ENCODE measurements at places on chromosomes 4 and X. TPM values are rescaled to one million over a fixed set of nuclear protein-coding genes. Genes with fewer than 3 reads are reported as not detected.

The HS6ST2 gene
- not detected for total RNA-seq

The LRAT gene
- not detected for total RNA-seq

The STATH gene
- not detected for total RNA-seq

The CCDC160 gene
- not detected for total RNA-seq

The AMBN gene
- total RNA-seq: not detected

DNA sequence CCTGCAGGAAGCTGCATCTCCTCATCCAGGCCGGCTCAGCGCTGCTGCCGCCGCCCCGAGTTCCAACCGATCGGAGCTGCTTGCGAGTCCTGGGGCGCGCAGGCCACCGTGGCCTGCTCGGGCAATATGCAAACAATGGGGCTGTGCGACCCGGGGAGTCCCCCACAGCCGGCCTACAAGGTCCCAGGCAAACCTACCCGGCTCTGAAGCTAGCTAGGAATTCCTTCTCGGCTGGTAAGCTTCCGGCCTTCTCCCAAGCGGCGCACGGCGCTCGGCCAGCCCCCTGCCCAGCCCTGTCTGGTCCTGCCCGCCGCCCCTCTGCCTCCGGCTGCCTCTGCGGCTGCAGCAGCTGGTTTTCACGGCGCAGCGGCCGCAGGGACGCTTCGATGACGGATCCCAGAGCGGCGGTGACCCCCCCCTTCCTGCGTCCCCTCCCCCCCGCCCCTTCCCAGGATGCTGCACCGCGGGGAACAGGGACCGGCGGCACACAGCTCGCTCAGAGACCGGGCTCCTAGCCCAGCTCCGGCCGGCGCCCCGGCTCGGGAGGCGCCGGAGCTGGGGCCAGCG, 59.4 kb downstream of the TSC22D3 start:
- peak; percentile 38 for DNase-seq
- H3K36me3 ChIP-seq: peaks cover 7% of the 10 kb centered on the region
- H3K27ac ChIP-seq: peak overlapping the region; percentile 89

DNA sequence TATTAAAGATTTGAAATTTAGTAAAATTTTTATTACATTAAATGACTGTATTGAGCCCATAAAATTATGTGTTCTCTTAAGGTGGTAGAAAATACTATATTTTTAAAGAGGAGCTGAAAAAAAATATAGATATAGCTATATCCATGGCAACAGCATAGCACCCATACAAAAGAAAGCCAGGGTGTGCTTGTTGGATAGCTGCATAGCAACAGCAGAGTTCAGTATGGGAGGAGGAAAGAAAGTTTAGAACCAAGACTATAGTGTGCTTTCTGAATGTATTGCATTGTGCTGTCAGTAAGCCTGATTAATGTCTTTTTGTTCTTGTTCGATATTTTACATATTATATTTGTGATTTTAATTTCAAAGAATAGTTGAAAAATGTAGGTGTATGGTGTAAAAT, 78.4 kb downstream of the GRID2 start:
- H3K4me1 ChIP-seq: no peaks in the 10 kb centered on the region
- H3K27ac ChIP-seq: no peak overlapping the region
- no peaks in the 10 kb centered on the region for H3K36me3 ChIP-seq
- H3K4me3 ChIP-seq: no peak overlapping the region
- H3K27me3 ChIP-seq: no peaks in the 10 kb centered on the region

DNA sequence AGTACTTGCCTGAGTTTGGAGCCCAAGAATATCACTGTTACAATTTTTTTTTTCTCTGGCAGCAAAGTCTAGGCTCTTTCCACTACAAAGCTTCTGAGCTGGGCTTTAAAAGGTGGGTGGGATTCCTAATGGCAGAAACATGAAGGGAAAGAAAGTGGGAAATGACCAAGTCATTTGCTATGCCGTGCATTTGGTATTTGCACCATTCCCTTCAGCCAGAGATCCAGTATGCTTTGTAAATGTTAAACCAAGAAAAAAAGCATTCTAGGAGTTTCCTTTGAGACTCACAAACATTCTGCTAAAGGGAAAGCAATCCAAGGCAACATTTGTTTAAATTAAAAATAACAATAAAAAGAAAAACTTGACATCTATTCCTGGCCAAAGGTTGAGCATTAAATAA, 451.2 kb downstream of the RAB28 start:
- H3K4me3 ChIP-seq: no peak overlapping the region
- H3K27me3 ChIP-seq: no peaks in the 10 kb centered on the region
- no peak for DNase-seq
- H3K4me1 ChIP-seq: no peaks in the 10 kb centered on the region
- no peaks in the 10 kb centered on the region for H3K36me3 ChIP-seq
- H3K27ac ChIP-seq: no peak overlapping the region

- DNase-seq: no peak
- H3K4me3 ChIP-seq: no peak overlapping the region
- no peaks in the 10 kb centered on the region for H3K36me3 ChIP-seq
- H3K4me1 ChIP-seq: no peaks in the 10 kb centered on the region
- no peak overlapping the region for H3K27ac ChIP-seq
- H3K27me3 ChIP-seq: no peaks in the 10 kb centered on the region
These were observed 1088.8 kb downstream of the ADGRL3 start for GRCh38 chr4:62288808-62289541.

DNA sequence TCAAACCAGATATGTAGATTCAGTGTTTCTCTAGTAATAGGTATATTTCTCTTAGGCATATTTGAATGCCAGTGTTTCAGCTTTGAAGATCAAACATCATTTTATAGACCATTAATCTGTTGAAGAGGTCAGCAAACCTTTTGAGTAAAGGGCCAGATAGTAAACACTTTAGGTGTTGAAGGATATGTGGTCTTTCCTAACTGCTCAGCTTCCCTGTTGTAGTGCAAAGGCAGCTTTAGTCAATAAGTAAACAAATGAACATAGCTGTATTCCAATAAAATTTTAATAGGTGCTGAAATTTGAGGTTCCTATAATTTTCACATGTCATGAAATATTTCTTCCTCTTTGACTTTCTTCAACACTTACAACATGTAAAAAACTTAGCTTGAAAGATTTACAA, 201.6 kb downstream of the ADGRL3 start:
- no peaks in the 10 kb centered on the region for H3K4me1 ChIP-seq
- DNase-seq: no peak
- no peaks in the 10 kb centered on the region for H3K27me3 ChIP-seq
- no peak overlapping the region for H3K4me3 ChIP-seq

GRCh38 chr4:86892636-86892960, 376 bp upstream of the C4orf36 start:
- H3K27me3 ChIP-seq: peaks cover 25% of the 10 kb centered on the region
- H3K36me3 ChIP-seq: no peaks in the 10 kb centered on the region
- H3K4me3 ChIP-seq: peak overlapping the region; percentile 76
- no peak overlapping the region for H3K27ac ChIP-seq
- no peak for DNase-seq

GRCh38 chrX:110374559-110374958, 15.9 kb downstream of the RTL9 start:
- H3K4me1 ChIP-seq: no peaks in the 10 kb centered on the region
- no peak overlapping the region for H3K27ac ChIP-seq
- H3K36me3 ChIP-seq: no peaks in the 10 kb centered on the region
- no peak overlapping the region for H3K4me3 ChIP-seq
- H3K27me3 ChIP-seq: peaks cover 4% of the 10 kb centered on the region
- DNase-seq: no peak

DNA sequence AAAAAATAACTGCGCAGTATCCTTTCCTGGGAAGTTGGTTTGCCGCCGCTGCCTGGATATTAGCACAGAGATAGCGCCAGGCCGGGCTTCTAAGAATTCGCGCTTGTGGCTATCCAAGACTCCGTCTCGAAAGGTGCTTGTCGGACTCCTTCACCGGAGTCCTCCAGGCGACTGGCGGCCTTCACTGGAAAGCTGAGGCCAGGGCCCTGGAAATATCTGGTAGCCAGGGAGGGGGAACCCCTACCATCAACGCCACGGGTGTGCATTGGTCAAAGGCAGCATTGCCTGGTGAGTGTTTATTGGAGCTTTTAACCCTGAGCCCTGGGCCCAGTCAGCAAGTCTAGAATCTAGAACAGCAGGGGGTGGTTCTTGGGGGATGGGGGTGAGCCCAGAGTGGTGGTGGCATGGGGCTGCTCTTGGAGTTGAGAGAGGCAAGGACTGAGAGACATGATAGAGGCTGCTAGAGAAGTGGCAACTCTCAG, 577 bp upstream of the PIM2 start:
- peaks cover 18% of the 10 kb centered on the region for H3K36me3 ChIP-seq
- no peak for DNase-seq
- no peaks in the 10 kb centered on the region for H3K27me3 ChIP-seq
- peak overlapping the region; percentile 97 for H3K4me3 ChIP-seq
- peaks cover 31% of the 10 kb centered on the region for H3K4me1 ChIP-seq
- H3K27ac ChIP-seq: peak overlapping the region; percentile 93

GRCh38 chr4:159283696-159284095, 180.8 kb downstream of the RAPGEF2 start:
- peaks cover 3% of the 10 kb centered on the region for H3K36me3 ChIP-seq
- no peaks in the 10 kb centered on the region for H3K27me3 ChIP-seq
- DNase-seq: no peak
- H3K4me1 ChIP-seq: peaks cover 1% of the 10 kb centered on the region

- no peaks in the 10 kb centered on the region for H3K36me3 ChIP-seq
- H3K27ac ChIP-seq: no peak overlapping the region
- no peak overlapping the region for H3K4me3 ChIP-seq
- no peaks in the 10 kb centered on the region for H3K27me3 ChIP-seq
- peaks cover 18% of the 10 kb centered on the region for H3K4me1 ChIP-seq
These were observed 154.6 kb upstream of the RPS6KA3 start for GRCh38 chrX:20421275-20421674.

DNA sequence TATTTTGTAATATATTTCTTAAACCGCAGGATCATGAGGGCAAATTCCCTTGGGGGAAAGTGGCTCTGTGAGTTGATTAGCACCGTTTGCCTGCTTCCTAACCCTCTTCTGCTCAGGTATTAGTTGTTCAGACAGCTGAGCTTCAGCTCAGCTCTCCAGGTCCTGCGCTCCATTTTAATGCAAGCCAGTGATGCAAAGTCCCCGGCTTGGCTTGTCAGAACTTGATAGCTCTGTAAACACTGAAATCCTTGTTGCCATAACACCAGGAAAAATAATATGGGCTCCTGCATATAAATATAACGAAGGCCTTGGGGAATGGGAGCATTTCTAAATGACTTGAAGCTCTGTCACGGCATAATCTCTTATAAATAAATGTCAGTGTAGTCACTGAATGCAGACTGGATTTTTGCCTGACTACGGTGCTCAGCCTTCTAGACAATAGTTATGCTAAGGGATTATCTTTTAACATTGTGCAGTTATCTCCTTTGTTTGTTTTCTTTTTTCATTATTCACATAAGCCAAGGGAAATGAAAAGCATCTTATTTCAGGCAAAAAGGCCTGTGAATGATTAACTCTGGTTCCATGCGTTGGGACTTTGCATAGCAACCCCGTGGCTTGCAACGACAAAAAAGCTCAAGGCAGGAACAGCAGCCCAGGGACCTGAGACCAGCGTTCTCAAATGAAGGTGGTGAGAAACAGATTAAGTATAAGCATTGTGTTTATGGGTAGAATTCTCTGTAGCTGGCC, 253.2 kb downstream of the SPRY1 start:
- H3K36me3 ChIP-seq: peaks cover 7% of the 10 kb centered on the region
- H3K4me3 ChIP-seq: no peak overlapping the region
- no peak for DNase-seq
- H3K27me3 ChIP-seq: no peaks in the 10 kb centered on the region
- peaks cover 17% of the 10 kb centered on the region for H3K4me1 ChIP-seq

DNA sequence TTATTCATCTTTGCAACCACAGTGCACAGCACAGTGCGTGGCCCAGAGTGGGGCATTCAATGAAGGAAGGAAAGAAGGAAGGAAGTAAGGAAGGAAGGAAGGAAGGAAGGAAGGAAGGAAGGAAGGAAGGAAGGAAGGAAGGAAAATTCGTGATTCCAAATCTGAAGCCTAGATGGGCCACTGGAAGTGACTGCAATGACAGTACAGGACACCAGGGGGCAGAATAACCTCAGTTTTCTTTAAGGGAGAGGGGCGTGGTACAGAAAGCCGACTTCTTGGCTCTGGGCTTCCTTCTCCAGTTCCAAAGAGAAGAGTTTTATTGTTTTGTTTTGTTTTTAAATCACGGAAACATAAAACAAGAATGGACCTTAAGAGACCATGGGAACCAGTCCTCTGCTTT, 47.8 kb downstream of the APLN start:
- DNase-seq: no peak
- no peak overlapping the region for H3K27ac ChIP-seq
- peaks cover 3% of the 10 kb centered on the region for H3K27me3 ChIP-seq
- H3K4me3 ChIP-seq: peak overlapping the region; percentile 45
- no peaks in the 10 kb centered on the region for H3K36me3 ChIP-seq

DNA sequence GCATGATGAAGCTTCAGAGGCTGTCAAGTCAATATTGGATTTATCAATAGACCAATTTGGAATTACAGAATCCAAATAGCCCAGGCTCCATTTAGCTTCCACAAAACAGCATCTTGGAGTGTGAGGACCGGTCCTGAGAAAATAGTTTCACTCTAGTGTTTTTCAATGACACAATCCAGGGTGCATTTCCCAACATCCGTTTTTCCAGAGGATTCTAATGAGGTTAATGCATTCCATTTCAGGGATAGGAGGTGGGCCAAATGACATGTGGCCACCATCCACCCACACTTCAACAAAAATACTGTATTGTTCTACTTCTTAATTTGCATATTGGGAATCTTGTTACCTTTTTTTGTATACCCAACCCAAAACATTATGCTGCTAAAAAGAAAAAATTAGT, 229.8 kb upstream of the LDB2 start:
- H3K27me3 ChIP-seq: peaks cover 6% of the 10 kb centered on the region
- no peak for DNase-seq
- H3K4me3 ChIP-seq: no peak overlapping the region
- no peaks in the 10 kb centered on the region for H3K4me1 ChIP-seq
- no peak overlapping the region for H3K27ac ChIP-seq

GRCh38 chr4:35867057-35867456, 377.3 kb downstream of the ARAP2 start:
- H3K36me3 ChIP-seq: no peaks in the 10 kb centered on the region
- H3K27ac ChIP-seq: no peak overlapping the region
- H3K27me3 ChIP-seq: no peaks in the 10 kb centered on the region
- H3K4me1 ChIP-seq: no peaks in the 10 kb centered on the region
- H3K4me3 ChIP-seq: no peak overlapping the region

DNA sequence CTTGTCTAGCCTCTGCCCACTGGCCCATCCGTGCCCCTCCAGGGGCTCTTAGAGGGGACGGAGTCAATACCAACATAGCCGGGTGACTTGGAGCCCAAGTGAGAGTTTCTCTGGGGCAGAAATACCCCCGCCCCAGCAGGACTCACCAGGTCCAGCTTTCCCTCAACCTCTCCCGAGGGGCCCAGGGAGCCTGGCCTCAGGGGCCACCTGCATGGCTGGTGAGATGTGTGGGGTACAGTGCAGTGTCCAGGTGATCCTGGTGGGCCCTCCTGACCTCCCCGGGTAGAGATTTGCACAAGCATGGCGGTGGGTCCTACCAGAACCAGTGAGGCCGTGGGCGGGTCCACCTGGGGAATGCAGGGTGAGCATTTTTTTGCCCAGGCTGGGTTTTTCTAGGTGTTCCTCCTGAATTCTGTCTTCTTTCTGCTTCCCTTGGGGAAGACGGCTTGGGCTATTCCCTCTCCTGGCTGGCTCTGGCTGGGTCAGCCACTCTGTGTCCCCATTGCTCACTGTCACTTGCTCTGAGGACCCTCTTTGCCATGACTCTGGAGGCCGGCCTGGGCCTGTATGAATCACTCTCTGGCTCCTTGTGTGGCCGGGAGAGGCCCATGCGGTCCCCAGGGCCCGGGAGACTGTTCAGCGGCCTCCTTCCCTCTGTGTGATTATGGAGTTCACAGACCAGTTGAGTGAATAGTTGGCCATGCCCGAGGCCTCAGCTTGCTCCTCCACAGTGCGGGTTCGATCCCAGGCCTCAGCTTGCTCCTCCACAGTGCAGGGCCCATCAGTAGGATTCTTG, 71.0 kb upstream of the NKX1-1 start:
- no peak overlapping the region for H3K27ac ChIP-seq
- no peaks in the 10 kb centered on the region for H3K4me1 ChIP-seq
- H3K4me3 ChIP-seq: no peak overlapping the region

Measured in activated naive CD8-positive, alpha-beta T cell treated with anti-CD3 and anti-CD28 coated beads, Interleukin-2, amount 10 ng/mL, durations not matched to agents 7 days and 5 days (primary cell).